ENCODE measurements at places on chromosomes 6 and 20.

- no peak for DNase-seq
Observed at GRCh38 chr20:8571611-8572010, 439.5 kb downstream of the PLCB1 start.

- DNase-seq, result no peak
Observed at GRCh38 chr6:87541744-87542143, 48.0 kb downstream of the RARS2 start.

DNA sequence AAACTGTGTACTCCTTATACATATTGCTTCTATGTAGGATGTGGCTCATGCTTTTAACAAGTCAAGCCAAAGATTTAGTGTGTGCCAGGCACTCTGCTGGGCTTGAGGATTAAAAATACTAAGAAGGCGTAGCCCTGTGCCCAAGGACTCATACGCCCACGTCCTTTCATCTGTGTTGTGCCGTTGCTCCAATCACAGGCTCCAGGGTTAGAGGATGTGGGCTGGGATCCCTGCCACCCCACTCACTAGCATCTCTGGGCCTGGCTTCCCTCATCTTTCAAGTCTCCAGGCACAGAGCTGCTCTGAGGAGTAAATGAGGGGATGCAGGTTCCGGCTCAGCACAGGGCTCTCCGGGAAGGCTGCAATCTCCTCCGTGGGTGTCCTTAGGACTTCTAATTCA is 214.2 kb downstream of the SYNDIG1 start:
- DNase-seq, result no peak

DNA sequence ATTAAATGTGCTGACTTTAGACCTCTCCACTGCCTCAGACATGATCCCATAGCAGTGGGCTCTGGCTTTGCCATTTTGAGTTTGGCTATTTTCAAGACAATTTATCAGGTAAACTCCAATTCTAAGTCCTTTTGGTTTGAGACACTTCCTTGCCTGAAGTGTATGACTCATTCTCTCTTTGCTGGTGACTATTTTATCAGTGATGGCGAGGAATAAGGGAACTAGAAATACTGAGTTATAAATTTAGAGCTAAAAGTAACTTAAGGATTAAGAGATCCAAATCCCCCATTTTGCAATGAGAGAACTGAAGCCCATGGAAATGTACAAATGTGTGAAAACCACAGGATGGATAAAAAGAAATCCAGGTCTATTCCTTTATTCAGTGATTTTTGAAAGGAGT is 30.9 kb upstream of the CD83 start:
- no peak for DNase-seq

DNA sequence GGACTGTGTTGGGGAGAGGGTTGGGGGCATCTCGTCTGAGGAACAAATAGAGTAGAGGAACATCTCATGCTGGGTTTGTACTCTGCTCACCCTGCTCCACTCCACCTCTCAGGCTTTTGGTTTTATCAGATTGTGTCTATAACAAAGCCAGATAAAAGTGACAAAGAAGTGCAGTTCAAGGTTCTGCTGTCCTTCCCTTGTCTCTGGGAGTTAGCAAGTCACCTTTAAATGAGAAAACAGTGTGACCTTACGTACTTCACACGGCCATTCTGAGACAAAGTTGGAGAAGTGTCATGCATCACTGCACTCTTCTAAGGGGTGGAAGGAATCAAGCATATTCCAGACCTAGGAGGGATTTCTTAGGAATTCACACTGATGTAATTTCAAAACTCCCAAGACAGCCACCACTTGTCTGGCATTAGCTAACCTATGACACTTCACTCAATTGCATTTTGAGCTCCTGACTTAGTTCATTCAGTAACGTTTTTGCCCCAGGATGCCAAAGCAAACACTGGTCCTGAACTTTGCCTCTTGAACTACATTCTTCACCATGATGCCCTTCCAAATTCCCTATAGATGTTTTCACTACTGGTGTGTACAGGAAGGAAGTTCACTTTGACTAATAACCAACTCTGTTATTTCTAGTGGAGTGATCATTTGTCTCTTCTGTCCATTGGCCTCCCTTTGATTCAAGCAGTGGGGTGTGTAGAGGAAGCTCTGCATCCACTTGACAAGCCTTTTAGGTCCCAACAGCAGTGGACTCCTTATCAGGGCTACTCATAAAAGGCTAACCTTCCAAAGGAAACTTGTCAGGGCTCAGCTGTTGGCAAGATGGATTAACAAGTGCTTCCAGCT is 647.6 kb upstream of the FLRT3 start:
- DNase-seq, result no peak

- no peak for DNase-seq
Observed at GRCh38 chr6:41741625-41742490, 5.3 kb downstream of the PGC start.

DNA sequence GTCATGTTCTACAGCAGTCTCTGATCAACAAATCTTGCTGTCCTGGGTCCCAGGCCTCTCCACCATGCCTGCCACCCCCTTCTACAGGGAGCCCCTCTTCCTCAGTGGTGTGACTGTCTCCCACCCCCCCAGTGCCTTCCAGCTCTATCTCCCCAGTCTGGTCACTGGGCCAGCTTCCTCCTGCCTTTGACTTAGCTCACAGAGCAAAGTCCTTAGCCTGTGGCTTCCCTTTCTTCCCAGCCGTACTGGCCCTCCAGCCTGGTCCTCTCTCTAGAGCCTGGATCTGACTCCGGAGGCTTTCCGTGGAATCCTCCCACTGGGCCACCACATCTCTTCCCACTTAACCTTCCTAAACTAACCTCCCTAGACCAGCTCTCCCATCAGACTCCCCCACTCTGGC is 17.0 kb downstream of the MAPK13 start:
- no peak for DNase-seq

GRCh38 chr20:49230021-49230420 is 10.8 kb downstream of the DDX27 start:
- no peak for DNase-seq

DNA sequence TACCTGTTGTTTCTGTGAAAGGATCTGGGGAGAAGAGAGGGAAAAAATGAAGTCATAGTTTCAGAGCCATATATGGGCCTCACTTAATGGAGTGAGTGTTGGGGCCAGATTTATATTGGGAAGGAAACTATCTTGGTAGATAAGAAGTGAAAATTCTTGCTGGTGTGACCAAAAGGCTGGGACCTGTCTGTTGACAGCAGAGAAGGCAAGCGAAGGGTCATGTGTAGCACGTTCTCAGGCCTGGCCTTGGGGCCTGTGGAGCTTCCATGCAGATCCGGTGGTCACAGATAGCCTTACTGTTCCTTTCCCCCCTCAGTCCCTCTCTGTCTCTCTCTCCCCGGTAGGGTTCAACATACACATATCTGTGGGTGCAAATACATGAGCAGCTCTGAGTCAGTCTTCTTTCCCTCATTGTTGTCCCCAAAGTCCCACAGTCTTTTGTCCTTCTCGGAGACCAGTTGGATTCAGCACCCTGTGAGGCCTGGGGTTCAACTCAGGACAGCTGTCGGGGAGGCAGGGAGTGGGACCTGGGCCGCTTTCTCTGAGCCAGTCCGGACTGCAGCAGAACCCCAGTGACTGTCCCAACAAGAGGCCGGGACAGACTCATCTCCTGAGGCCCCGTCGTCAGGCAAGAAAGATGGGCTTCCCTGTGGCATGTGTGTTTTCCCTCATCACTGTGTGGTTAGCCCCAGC is 34.6 kb downstream of the PPP1R14C start:
- DNase-seq, result no peak

GRCh38 chr6:157045831-157046454 is 268.8 kb downstream of the ARID1B start:
- DNase-seq, result no peak

DNA sequence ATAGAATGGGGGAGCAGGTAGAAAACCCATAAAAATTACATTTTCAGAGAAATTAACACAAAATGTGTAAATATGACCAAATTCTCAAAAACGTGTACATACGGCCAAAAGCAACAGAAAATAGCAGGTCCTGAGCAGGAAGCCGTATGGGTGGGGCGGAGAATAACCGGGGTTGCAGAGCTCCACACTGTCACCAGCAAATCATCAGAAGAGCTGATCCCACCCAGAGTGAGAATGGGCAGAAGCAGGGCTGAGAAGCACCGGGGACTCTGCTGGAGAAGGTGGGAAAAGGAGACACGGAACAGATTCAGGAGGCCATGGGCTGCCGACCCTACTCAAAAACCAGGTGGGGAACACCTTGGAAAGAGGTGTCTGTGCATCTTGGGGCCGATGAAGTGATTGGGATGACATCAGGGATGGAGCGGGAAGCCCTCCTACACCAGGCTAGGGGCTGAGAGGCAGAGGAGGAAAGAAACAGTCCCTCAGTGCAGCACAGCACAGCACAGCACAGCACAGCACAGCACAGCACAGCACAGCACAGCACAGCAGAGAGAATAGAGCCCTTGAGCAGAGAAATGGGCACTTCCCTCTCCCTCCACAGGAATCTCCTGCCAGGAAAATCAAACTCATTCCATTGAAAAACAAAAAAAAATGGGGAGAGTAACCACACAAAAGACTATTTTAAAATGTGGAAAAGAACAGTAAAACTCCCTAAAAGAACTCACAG is 22.3 kb downstream of the STX7 start:
- no peak for DNase-seq

GRCh38 chr6:28135393-28135792 is 6.3 kb upstream of the ZKSCAN8 start:
- DNase-seq, result no peak

- no peak for DNase-seq
Observed at GRCh38 chr6:1756472-1757129, 146.9 kb downstream of the FOXC1 start.

Measured in caudate nucleus (tissue), 63 donors.